LNCaP clone FGC (cell line): ENCODE measurements at places on chromosomes 4 and X.

GRCh38 chrX:133530960-133531359, 115.7 kb upstream of the GPC4 start:
- DNase-seq: no peak

GRCh38 chr4:185219551-185220344, 10.3 kb downstream of the SNX25 start:
- DNase-seq: peak; percentile 91

- DNase-seq: no peak
Observed at GRCh38 chrX:30302956-30303355, 6.2 kb downstream of the NR0B1 start.

DNA sequence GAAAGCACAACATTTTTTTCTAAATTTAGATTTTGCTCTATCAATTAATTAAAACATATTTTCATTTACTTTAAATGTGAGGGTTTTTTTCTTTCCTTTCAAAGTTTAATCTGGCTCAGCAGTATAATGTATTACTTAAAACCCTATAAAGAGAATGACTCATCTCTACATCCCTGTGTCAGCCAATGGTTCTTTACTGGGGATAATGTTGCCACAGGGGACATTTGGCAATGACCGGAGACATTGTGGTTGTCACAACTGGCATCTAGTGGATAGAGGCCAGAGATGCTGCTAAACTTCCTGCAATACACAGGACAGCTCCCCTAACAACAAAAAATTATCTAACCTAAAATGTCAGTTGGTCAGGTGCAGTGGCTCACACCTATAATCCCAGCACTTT, 53.8 kb downstream of the SYNPO2 start:
- peak; percentile 46 for DNase-seq

DNA sequence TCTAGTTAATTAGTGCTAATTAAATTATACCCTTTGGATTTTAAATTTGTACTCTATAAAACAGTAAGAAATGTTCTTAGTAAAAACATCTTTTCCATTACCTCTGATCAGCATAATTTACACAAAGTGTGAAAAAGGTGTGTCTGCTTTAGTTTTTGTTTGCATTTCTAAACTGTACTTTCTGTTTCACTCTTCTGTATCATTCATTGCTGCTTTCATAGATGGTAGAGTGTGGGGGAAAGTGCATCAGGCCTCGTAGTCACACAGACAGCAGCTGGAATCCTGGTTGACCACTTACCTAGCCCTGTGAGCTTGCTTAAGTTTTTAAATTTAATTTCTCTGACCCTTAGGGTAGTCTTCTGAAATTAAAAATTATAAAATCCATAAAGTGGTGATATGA, 275.4 kb upstream of the PITX2 start:
- no peak for DNase-seq
